ENCODE measurements at places on chromosomes 1 and 21.

- DNase-seq = peak; percentile 38
Measured at GRCh38 chr1:55378582-55378981, 163.4 kb upstream of the USP24 start.

DNA sequence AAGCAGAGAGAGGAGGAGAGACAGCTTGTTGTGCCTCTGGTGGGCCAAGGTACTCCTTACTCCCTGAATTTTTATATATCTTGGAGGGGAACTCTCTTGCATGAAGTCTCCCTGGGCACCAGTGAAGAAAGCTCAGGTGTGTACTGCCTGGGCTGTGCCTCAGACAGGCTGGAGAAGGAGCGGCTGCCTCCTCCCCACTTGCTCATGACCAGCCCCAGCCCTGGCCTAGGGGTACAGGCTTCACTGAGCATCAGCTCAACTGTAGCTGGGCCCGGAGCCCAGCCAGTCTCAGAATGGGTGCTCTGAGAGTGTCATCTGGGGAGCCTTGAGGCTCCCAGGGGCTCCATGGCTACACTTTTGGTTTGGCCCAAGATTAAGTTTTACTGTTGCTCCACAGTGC lies 44.8 kb upstream of the TENT5C start:
- DNase-seq = no peak

GRCh38 chr1:3740042-3740441 lies 12.2 kb upstream of the CCDC27 start:
- DNase-seq = no peak

DNA sequence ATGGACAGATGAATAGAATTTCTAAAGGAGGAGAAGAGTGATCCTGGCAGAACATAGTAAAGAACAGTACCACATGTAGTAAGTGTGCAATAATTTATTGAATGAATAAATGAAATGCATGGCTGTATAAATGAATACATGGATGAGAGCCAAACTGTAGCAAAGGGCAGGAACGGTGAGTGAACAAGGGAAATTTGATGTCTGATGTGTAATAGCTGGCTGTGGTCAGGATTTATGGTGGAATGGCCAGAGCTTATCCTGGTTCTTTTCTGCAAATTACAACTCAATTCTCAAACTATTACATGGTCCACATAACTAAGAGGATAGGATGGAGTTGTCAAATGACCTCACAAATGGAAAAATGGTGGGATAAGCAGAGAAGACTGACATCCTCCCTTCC lies 43.2 kb upstream of the ARHGAP29 start:
- DNase-seq = no peak

DNA sequence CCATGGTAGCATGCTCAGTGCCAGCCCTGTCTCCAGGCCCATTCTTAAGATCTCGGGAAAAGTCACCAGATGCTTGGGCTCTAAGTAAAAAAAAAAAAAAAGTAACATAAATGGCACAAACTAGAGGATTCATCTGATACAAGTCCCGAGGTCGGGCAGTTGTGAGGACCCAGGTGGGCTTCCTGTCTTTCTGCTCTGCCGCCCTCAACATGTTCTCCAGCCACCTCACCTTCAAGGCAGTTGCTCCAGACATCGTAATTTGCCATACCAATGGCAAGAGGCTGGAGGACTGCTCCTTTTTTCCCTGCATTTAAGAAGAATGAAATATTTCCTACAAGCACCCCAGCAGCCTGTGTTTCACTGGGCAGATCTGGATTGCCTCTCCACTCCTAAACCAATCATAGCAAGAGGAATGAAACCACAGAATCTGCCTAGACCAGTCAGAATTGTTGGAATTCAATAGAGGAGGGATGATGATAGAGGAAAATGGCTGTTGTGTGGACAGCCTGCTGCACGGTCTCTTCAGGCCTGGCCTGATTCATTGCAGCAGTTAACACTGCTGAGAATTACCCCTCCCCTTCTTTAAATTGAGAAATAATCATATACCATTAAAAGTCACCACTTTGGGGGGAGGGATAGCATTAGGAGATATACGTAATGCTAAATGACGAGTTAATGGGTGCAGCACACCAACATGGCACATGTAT lies 5.4 kb downstream of the HMGN2 start:
- DNase-seq = no peak

- DNase-seq = no peak
Measured at GRCh38 chr1:203677771-203678170, 51.1 kb downstream of the ATP2B4 start.

GRCh38 chr1:63705078-63705477 lies 68.7 kb upstream of the ROR1 start:
- no peak for DNase-seq

- DNase-seq = no peak
Measured at GRCh38 chr1:29629401-29629800, 393.1 kb downstream of the PTPRU start.

GRCh38 chr1:235946571-235946981 lies 79.9 kb upstream of the LYST start:
- no peak for DNase-seq

GRCh38 chr1:165439330-165439729 lies 5.6 kb downstream of the RXRG start:
- DNase-seq = no peak

DNA sequence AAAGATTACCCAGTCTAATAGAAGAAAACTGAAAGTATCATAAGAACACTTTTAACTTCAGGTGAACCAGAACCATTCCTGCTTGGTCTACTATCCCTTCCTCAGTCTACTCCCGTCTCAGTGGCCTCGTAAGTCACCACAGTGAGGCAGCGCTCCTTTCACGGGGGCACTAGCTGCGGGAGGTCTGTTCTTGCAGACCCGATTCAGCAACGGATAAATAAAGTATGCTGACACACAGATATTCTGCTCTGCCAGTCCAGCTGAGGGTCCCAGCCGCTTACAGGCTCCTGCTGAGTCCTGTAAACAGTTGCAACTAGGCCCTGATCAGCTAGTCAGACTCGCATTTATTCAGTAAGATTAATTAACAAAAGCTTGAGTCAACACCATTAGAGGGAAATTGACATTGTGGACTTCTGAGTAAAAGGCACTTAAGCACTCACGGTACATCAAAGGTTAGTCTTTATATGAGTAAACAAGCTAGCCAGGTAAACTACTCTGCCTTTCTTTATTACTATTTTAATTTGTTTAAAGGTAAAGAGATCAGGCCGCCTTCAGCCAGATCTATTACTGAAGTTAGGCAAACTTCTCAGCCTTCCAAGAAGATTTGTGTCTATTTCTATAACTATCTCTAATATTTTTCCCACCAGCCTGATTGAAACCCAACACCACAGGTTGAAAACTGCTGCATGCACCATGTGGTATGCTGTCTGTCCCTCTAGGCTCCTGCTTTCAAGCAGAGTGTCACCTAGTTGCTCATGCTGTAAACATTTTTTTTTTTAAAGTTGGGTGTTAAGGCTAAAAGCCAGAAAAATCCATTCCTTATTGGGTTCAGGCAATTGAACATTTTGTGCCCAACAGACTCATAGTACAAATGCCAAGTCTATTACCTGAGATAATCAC lies 87.7 kb downstream of the INTS7 start:
- no peak for DNase-seq

- no peak for DNase-seq
Measured at GRCh38 chr1:173580071-173580470, 22.8 kb downstream of the SLC9C2 start.

DNA sequence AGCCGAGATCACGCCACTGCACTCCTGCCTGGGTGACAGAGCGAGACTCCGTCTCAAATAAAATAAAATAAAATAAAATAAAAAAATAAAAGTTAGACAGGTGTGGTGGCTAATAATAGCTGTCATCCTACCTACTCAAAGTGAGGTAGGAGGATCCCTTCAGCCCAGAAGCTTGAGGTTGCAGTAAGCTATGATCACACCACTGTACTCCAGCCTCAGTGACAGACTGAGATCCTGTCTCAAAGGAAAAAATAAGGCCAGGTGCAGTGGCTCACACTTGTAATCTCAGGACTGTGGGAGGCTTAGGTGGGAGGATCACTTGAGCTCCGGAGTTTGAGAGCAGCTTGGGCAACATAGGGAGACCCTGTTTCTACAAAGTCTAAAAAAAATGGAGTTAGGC lies 18.0 kb downstream of the NOL9 start:
- no peak for DNase-seq

- DNase-seq = no peak
Measured at GRCh38 chr1:205065666-205066065, 18.6 kb downstream of the TMEM81 start.

GRCh38 chr1:150799089-150799488 lies 9.0 kb downstream of the CTSK start:
- DNase-seq = no peak

GRCh38 chr21:29187944-29188343 lies 57.5 kb downstream of the MAP3K7CL start:
- DNase-seq = no peak

DNA sequence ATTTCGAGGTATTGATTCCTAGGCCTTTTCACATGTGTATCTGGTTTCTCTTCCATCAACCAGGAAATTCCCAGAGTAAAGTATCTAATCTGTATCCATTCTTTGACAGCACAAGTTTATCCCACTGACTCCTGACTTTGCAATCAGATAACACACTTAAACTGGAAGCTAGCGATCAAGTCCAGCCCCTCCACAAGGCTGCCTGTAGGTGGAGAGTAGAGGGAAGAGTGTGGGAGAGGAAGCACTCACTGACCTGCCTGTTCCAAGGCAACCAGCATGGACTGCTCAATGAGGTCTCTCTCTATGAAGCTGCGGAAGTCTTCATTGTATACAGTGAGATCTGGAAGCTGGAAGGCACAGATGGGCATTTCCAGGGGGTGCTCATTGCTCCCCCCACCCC lies 30.4 kb upstream of the MTMR11 start:
- DNase-seq = no peak

DNA sequence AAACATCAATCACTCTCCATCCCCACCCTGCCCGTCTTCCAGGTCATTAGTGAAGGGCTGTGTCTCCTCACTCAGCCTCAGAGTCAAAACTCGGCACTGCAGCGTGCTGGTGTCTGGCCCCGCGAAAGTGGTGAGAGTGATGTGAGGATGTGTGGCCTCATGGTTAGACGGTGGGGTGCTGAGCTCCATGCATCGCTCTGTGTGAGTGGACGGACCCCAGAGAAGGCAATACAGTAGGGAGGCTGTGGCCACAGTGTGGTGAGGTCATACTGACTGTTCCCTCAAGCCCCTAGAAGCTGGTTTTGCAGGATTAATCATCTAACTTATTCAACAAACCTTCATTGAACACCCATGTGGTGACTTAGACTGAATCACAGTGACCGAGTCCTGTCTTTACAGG lies 329.9 kb upstream of the AJAP1 start:
- no peak for DNase-seq

DNA sequence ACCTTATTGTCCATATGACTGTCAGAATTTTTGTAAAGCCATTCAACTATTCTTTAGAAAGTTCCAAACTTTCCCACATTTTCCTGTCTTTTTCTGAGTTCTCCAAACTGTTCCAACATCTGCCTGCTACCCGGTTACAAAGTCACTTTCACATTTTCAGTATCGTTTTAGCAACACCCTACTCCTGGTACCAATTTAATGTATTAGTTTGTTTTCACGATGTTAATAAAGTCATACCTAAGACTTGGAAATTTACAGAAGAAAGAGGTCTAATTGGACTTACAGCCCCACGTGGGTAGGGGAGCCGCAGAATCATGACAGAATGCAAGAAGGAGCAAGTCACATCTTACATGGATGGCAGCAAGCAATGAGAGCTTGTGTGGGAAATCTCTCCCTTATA lies 867.8 kb downstream of the AMY1C start:
- no peak for DNase-seq

DNA sequence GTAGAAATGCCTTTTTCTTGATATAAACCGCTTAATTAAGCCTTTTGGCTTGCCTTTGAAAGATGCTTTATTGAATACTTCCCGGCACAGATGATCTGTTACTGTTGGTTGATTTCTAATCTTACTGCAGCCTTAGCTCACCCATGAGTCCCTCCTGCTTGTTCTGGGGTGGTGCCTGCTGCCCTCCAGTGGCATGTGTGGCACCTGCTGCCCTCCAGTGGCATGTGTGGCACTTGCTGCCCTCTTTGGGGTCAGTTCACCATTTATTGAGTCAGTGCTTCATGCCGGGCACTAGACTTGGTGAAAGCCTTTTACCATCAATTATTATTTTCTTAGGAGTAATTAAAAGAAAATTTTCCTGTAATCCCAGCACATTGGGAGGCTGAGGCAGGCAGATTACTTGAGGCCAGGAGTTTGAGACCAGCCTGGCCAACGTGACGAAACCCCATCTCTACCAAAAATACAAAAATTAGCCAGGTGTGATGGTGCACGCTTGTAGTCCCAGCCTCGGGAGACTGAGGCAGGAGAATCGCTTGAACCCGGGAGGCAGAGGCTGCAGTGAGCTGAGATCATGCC lies 54.3 kb downstream of the ADARB1 start:
- DNase-seq = peak; percentile 67

GRCh38 chr1:100394285-100394684 lies 42.0 kb downstream of the CDC14A start:
- no peak for DNase-seq

DNA sequence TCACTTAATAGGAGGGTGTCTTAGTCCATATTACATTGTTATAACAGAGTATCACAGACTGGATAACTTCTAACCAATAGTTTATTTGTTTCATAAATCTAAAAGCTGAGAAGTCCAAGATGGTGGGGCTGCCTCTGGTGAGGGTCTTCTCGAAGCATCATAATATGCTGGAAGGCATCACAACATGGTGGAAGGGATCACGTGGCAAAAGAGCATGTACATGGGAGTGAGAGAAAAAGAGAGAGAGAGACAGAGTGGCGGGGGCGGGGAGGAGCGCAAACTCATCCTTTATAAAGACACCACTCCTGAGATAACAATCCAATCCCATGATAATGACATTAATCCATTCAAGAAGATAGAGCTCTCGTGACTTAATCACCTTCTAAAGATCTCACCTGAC lies 31.5 kb downstream of the CFHR5 start:
- DNase-seq = no peak

GRCh38 chr1:174809755-174810280 lies 189.9 kb upstream of the CACYBP start:
- DNase-seq = no peak

- DNase-seq = no peak
Measured at GRCh38 chr21:29580732-29581285, 282.1 kb downstream of the BACH1 start.

DNA sequence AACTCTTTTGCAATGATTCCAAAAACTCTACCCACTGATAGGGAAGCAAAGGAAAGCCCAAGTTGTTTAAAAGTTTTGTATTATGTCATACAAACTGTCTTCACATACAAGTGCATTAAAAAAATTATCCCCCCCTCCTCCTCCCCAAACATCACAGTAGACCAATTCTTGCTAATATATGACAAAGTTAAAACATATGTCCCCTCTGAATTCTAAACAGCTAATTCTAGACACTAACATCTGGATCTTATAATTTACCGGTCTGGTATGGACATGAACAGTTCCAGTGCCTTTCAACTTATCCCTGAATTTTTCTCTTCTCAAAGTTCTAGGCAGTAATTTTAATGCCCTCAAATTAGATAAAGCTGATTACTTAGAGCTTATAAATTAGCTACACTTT lies 13.4 kb downstream of the RIT1 start:
- DNase-seq = no peak

GRCh38 chr1:246921481-246921880 lies 10.3 kb downstream of the AHCTF1 start:
- DNase-seq = no peak

Measured in activated T-cell treated with anti-CD3 and anti-CD28 coated beads for 48 hours (primary cell).